ENCODE measurements at places on chromosomes 6 and 20.

DNA sequence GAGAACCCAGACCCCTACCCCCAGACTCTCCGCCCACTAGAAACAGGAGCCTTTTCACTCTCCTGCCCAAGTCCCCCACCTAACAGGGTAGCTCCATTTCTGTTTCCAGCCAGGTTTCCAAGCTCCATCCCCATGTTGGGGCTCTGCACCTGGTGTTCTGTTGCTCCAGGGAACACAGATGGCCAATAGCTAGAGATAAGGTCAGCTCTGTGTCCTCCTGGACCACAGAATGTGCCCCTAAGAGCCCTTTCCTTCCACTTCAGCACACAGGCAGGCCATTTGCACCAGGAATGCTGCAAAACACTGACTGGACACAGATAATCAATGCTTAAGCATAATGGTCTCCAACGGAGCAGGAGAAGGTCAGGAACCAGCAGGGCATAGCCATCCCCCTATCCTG is 159.4 kb downstream of the QRSL1 start:
- DNase-seq = no peak

GRCh38 chr20:23242104-23242503 is 108.5 kb upstream of the NXT1 start:
- no peak for DNase-seq

DNA sequence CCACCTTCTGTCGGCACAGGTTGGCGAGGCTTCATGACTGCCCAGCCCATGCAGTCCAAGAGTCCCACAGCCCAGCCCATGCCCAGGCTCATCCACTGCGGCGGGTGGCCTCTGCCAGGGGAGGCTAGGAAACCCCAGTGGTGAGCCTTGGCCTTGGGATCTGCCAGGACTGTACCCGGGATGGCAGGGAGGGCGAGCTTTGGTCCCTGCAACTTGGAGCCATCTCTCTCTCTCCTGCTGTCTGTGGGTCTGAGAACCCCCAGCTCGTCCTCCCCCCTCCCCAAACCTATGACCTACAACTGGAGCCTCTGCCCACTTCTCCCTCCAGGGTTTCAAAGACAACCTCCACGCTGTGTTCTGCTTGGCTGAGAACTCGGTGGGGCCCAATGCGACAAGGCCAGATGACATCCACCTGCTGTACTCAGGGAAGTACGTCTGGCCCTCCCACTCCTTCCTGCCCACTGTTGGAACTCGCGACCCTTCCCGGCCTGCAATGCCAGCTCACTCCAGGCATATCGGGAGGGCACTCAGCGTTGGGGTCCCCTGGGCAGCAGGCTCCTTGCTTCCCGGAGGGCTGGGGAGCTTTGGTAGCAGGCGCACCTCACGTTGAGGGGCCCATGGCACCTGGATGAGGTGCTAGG is 19.7 kb downstream of the NPEPL1 start:
- no peak for DNase-seq

DNA sequence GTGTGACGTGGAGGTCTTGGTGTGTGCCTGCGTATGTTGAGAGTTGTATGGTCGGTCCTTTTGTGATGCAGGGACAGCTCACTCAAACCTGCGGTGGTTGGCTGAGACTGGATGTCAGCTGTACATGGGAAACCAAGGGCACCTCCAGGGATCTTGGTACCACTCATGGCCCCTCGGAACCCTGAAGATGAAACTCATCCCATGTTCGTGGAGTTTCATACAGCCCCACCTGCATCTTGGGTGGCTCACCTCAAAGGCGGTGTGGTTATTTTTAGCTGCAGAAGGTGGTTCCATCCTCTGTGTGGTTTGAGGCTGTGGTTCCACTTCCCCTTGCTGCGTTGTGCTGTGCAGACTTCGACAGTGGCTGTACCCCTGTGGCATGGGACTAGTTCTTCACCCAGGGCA is 52.6 kb upstream of the SLC22A1 start:
- no peak for DNase-seq

DNA sequence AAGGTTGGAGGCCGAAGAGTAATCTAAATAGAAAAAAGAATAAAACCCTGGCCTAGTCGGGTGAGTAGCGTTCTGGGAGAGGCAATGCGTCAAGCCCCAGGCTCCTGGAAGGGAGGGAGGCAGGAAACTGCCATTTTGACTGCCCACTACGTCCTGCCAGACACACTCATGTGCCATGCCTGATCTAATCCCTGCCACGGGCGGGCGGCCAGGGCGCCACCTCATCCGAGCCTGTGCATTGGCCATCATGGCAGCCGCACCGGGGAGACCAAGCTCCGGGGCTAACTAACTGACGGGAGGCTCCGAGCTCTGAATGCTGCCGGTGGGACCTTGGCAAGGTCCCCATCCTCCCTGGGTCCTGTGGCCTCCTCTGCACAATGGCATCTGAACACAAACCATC is 68.8 kb downstream of the INSM1 start:
- DNase-seq = no peak

DNA sequence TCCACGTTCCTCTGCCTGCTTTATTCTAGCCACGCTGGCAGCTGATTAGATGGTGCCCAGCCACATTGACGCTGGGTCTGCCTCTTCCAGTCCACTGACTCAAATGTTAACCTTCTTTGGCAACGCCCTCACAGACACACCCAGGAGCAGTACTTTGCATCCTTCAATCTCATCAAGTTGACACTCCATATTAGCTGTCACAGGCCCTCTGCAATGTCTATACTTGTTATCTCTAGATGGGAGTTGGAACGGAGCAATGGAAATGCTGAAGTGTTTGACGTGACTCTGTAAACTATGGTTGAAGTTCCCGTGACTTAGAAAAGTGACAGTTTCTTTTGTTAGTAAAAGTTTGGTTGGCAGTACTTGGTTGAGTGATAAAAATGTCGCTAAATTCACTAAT is 291.0 kb downstream of the CDH4 start:
- DNase-seq = no peak

Data from kidney glomerular epithelial cell (primary cell).